NCI-H187 (cell line): ENCODE measurements at places on chromosomes 3 and 15.

GRCh38 chr3:194313560-194314387 is 37.4 kb downstream of the CPN2 start:
- DNase-seq, result no peak

DNA sequence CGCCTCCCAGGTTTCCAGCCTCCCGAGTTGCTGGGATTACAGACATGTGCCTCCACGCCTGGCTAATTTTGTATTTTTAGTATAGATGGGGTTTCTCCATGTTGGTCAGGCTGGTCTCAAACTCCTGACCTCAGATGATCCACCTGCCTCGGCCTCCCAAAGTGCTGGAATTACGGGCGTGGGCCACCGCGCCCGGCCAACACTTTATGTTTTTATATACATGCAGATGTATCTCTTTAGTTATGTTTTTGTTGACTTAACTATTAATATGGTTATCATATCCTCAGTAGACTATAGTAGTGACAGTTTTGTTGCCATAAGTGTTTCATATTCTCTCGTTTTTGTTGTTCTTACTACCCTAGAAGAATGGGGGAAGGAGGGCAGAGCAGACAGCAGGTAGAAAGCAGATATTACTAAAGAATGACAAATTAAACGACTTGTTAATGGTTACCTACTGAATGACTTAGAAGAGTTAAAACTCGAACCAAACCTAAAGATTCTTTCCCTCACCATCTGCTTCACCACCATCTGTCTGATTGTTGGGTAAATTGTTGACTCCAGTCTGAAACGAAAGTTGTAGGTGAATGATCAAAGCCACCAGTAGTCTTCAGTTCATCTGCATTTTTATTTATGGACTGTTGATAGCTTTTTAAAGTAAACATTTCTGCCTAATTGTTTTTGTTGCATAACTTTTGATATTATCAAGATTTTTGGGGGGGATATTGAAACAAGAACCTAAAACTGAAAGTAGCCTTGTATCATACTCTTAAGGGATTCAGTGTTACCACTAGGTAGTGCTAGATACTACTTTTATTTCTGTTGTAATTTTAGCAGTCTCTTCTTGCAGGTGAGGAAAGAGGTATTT is 89.3 kb downstream of the RASA2 start:
- no peak for DNase-seq

DNA sequence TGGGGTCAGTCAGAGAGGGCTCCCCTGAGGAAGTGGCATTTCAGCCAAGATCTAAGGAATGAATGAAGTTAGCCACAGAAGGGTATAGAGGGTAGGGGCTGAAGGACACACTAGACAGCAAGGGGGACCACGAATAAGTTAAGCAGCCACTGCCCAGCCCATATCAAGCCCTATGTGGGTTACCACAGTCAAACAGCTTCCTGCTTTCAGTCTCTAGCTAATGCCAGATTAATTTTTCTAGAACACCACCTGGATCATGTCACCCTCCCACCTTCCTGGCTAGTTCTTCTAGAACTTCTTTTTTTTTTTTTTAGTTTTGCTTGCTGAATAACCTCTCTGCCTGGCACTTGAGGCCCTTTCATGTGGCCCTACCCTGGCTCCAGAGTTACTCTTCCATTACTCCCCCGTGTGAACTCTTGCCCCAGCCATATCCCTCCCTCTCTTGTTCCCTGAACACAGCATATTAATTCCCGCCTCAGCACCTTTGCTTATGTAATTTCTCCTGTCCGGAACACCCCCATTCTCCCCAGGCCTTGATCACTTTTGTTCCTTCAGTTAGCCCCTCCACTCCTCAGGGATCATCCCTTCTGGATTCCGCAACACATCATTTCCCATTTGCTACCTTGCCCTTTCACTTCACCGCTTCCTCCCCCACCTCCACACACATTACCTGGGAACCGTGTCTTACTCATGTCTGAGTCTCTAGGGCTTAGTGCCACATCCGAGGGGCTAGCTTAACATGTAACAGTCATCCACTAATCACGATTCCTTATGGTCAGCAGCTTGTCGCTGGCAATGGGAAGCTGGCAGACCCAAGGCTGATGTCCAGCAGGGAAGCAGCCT is 20.6 kb upstream of the BNC1 start:
- no peak for DNase-seq

- DNase-seq, result no peak
These were observed 74.8 kb downstream of the NR1I2 start for GRCh38 chr3:119856695-119857094.

GRCh38 chr15:56211960-56212550 is 31.6 kb downstream of the RFX7 start:
- no peak for DNase-seq

DNA sequence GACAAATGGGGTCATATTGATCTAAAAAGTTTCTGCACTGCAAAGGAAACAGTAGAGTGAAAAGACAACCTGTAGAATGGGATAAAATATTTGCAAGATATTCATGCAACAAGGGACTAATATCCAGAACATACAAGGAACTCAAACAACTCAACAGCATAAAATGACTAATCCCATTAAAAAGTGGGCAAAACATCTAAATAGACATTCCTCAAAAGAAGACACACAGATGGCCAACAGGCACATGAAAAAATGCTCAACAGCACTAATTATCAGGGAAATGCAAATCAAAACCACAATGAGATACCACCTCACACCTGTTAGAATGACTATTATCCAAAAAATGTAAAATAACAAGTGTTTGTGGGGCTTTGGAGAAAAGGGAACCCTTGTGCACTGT is 8.8 kb downstream of the SLC12A8 start:
- no peak for DNase-seq

DNA sequence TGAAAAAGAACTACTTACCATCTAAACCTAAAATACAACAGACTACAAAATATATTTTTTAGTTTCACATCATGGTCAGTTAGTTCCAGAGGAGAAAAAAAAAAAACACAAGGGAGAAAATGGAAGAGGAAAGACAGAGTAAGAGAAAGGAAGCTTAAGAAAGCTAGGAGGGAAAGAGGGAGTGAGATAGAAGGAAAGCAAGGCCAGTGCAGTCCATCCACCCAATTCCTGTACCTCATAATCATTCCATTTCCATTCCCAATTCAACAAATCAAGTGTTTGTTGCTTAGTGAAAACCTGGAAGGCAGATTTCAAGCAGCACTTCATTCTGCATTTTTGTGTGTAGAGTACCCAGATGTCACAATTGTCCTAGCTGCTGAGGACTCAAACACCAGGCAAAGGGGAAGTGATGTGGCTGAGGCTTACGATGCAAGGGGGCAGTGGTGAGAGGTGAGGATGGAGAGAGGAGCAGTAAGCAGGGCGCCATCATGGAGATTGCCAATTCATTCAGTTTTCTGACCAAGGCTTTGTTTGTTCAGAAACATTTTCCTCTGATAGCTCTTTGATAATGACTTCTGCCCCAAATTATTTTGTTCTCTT is 83.6 kb upstream of the GSK3B start:
- no peak for DNase-seq
